Tibial artery (tissue), 4 donors: ENCODE measurements at places on chromosomes 5 and 9.

DNA sequence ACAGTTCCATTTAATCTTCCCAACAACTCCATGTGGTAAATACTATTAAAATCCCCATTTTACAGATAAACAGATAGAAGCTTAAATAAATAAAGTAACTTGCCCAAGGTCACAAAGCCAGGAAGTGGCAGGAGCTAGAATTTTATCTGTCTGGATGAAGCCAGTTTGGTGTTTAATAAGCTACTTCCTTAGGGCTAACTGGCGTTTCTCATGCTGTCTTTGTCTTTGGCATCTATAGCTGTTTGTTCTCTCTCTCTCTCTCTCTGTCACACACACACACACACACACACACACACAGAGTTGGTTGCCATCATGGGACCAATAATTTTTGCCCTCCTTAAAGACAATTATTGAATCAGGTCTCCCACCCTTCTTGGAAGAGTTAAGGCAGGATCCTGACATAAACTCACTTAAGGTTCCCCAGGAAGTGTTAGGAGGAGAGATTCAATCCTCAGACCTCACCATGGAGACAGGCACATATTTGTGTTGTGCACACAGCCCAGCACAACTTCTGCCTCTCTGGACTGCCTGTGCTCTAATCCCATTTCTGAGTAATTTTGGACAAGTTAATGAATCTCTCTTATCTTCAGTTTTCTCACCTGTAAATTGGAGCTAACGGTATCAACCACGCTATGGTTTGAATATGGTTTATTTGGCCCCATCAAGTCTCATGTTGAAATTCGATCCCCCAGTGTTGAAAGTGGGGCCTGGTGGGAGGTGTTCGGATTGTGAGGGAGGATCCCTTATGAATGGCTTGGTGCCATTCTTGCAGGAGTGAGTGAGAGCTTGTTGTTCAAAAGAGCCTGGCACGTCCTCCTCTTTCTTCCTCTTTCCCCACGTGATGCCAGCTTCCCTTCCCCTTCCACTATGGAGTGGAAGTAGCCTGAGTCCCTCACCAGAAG is 8.3 kb upstream of the ADRA1B start:
- DNase-seq = no peak

- no peak for DNase-seq
Measured at GRCh38 chr5:61055434-61056006, 106.7 kb downstream of the SMIM15 start.

GRCh38 chr9:15182730-15183129 is 124.3 kb downstream of the TTC39B start:
- no peak for DNase-seq

DNA sequence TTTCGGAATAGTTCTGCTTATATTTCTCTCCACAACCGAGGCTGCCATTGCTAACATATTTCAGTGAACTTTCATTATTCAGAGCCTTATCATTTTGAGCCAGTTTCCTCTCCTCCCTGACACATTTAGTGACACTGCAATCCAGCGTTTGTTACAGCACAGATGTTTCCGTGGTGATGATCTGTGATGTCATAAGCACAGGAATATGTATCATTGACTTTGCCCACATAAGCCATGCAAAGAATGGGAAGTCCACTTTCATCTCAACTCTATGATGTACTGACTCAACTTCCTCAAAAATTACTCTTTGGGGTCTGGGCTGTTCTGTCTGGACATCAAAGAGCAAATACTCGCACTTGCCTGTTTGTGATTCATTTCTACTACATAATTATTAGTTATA is 291.8 kb downstream of the EBF1 start:
- no peak for DNase-seq

DNA sequence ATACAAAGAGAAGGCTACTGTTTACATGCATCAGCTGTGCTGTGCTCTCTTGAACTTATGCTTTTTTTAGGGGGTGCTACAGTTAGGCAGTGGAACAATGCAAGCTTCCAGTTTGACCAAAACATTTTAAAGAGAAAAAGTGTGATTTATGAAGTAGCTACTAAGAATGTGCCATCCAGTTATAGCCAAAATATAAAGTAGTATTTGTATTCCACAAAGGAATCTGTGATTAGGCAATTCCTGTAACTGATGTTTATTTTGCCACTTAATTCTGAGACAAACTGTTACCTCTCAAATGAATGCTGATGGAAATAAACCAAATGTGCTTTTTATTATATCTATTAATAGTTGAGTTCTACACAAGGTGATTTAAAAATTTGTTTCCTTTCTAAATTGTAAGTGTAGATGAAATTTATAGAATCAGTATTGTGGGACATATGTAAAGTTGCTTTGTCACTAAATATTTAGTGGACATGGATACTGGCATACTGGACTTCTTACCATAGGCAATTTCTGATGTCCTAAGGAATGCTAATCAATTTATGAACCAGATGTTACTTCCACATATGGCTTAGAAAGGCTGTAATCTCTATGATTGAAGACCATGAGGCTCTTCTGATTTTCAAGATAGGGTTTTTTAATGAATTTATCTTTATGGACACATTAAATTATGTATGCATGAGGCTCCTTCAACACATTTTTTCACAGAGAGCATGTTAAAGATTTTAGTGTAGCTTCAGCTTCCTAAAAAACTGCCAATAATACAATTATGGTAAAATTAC is 410.2 kb downstream of the PRR16 start:
- DNase-seq = no peak

DNA sequence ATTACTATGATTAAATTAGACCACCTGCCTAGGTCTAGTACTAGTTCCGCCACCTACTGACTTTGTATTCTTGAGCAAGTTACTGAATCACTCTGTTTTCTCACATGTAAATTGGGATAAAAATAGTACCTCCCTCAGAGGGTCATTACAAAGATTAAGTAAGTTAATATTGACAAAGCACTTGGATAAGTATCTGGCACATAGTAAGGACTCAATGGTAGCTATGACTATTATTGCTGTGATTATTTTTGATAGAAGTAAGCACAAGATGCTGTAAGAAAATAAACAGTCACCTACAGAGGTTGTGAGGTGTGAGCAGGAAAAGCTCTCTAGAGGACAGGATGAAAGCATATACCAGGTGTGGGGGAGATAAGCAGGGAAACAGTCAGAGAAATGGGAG is 173.1 kb upstream of the PAPPA start:
- no peak for DNase-seq

DNA sequence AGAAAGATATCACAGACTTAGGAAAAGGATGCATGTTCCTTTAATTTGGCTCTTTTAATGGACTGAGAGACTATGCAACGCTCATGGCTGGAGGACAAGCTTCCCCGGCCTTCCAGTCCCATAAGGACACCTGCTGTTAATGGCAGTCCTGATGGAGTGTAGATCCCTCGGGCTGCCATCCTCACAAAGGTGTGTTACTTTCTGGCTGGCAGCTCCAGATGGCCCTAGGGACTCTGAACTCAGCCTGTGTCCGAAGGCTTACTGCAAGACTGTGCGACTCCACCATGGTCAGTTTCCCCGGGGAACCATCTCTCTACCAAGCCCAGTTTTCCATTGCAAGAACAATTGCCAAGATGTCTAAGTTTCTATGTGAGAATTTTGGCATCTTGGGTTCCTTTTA is 25.5 kb upstream of the KCNIP1 start:
- DNase-seq = no peak
